ENCODE measurements at places on chromosomes 5 and 9. TPM values are rescaled to one million over a fixed set of nuclear protein-coding genes. Genes with fewer than 3 reads are reported as not detected.

DNA sequence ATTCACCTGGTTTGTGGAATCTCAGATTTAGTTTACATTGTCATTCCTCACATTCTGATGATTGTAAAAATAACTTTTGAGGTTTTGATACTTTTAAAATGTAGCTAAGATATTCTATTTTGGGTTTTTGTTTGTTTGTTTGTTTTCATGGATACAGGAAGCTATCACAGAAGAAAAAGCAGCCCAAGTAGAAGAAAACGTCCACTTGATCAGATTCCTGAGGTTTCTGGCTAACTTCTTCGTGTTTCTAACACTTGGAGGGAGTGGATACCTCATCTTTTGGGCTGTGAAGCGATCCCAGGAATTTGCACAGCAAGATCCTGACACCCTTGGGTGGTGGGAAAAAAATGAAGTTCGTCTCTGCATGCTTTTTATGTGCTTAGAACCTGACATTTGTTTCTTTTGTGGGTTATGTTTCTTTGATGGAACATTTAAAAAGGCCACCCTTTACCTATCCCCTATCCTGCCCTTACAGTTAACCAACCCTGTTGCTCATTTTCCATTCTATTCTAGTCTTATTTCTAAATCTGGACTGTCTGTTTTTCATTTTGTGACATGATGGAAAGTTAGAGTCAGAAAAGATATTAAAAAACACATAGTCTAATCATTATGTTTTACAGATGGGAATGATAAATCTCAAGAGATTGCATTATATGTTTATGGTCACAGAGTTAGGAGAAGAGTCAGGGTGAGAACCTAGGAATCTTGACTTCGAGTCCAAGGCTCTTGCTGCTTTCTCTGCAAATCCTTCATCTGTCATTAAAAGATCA lies 163.7 kb downstream of the ALDH1A1 start:
- H3K4me3 ChIP-seq: no peak overlapping the region
- no peak for DNase-seq
- H3K36me3 ChIP-seq: no peaks in the 10 kb centered on the region

- H3K27ac ChIP-seq: no peak overlapping the region
- peaks cover 19% of the 10 kb centered on the region for H3K4me1 ChIP-seq
- H3K4me3 ChIP-seq: no peak overlapping the region
- DNase-seq: no peak
- no peaks in the 10 kb centered on the region for H3K36me3 ChIP-seq
- no peaks in the 10 kb centered on the region for H3K27me3 ChIP-seq
These were observed 54.2 kb upstream of the NOTCH1 start for GRCh38 chr9:136599811-136600660.

- H3K27me3 ChIP-seq: no peaks in the 10 kb centered on the region
- no peak overlapping the region for H3K27ac ChIP-seq
- no peaks in the 10 kb centered on the region for H3K36me3 ChIP-seq
- DNase-seq: no peak
- no peaks in the 10 kb centered on the region for H3K4me1 ChIP-seq
These were observed 159.3 kb upstream of the TARS1 start for GRCh38 chr5:33281431-33281843.

DNA sequence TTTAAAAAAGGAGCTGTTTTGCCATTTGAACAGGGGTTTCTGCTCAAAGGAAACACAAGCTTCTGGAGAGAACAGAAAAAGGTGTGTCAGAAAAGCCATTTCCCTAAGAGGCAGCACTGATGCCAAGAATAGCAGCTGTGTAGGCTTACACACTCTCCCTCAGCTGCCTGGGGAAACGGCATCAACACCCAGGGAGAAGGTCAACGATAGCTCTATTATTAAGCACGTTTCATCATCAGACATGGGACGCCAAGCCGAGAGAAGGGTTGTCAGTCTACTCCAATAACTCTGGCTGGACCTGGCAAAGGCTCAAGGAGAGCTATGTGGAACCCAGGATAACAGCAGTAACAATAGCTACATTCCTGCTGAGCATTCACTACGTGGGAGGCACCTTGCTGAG lies 314.2 kb downstream of the CDK5RAP2 start:
- DNase-seq: no peak
- no peak overlapping the region for H3K27ac ChIP-seq
- H3K4me1 ChIP-seq: no peaks in the 10 kb centered on the region
- H3K27me3 ChIP-seq: no peaks in the 10 kb centered on the region
- H3K36me3 ChIP-seq: no peaks in the 10 kb centered on the region
- H3K4me3 ChIP-seq: no peak overlapping the region

GRCh38 chr9:77427256-77427927 lies 220.7 kb downstream of the GNA14 start:
- no peaks in the 10 kb centered on the region for H3K27me3 ChIP-seq
- H3K4me3 ChIP-seq: no peak overlapping the region
- no peak for DNase-seq
- no peaks in the 10 kb centered on the region for H3K36me3 ChIP-seq
- H3K4me1 ChIP-seq: peaks cover 5% of the 10 kb centered on the region

Gene ACOT12
- total RNA-seq: not detected
